ENCODE measurements at places on chromosomes 4 and X. TPM values are rescaled to one million over a fixed set of nuclear protein-coding genes. Genes with fewer than 3 reads are reported as not detected.

USP17L24 gene
- total RNA-seq, result not detected

CYTL1 gene
- total RNA-seq, result 204 TPM

ASB5 gene
- not detected for total RNA-seq

SYNPO2 gene
- total RNA-seq, result under 0.01 TPM

BMP3 gene
- total RNA-seq, result not detected

PDLIM3 gene
- 58.5 TPM for total RNA-seq

OPN1LW gene
- not detected for total RNA-seq

ATP8A1 gene
- total RNA-seq, result 11.7 TPM

TIMM8A gene
- 5.2 TPM for total RNA-seq

SATL1 gene
- total RNA-seq, result not detected

F11 gene
- total RNA-seq, result not detected

CXorf49 gene
- total RNA-seq, result not detected

TAF7L gene
- total RNA-seq, result 1.6 TPM

TGIF2LX gene
- not detected for total RNA-seq

SUPT20HL1 gene
- total RNA-seq, result not detected

HSFX2 gene
- 0.32 TPM for total RNA-seq

PASD1 gene
- not detected for total RNA-seq

BEX4 gene
- 29.9 TPM for total RNA-seq

MAGED4 gene
- 2.0 TPM for total RNA-seq

STATH gene
- total RNA-seq, result not detected

ARHGAP36 gene
- not detected for total RNA-seq

C4orf17 gene
- total RNA-seq, result not detected

OTC gene
- total RNA-seq, result not detected

PNPLA4 gene
- total RNA-seq, result 8.8 TPM

GJB1 gene
- not detected for total RNA-seq

TBC1D25 gene
- total RNA-seq, result 3.2 TPM

P2RY8 gene
- total RNA-seq, result not detected

MSX1 gene
- total RNA-seq, result 10.6 TPM

TCEANC gene
- 0.65 TPM for total RNA-seq

MAOB gene
- total RNA-seq, result under 0.01 TPM

SPATA4 gene
- total RNA-seq, result not detected

KLHL4 gene
- 27.0 TPM for total RNA-seq

F8A2 gene
- total RNA-seq, result not detected

CCNI gene
- total RNA-seq, result 70.4 TPM

STIM2 gene
- 8.8 TPM for total RNA-seq

PIM2 gene
- 5.8 TPM for total RNA-seq

PDE6B gene
- total RNA-seq, result 7.5 TPM

COL4A5 gene
- 26.7 TPM for total RNA-seq

ERAS gene
- not detected for total RNA-seq

LNX1 gene
- 3.9 TPM for total RNA-seq

ARHGAP6 gene
- 0.30 TPM for total RNA-seq

FAM184B gene
- not detected for total RNA-seq

FAM241A gene
- 5.5 TPM for total RNA-seq

EFHC2 gene
- total RNA-seq, result not detected

AFF2 gene
- total RNA-seq, result not detected

SLC6A14 gene
- total RNA-seq, result not detected

TLR1 gene
- total RNA-seq, result 3.2 TPM

USP26 gene
- not detected for total RNA-seq

All from epithelial cell of umbilical artery (primary cell).